Mucosa of gallbladder (tissue), 1 donor: ENCODE measurements at places on chromosomes 1 and 21.

- DNase-seq: no peak
These were observed 295.0 kb downstream of the OMA1 start for GRCh38 chr1:58251430-58252073.

DNA sequence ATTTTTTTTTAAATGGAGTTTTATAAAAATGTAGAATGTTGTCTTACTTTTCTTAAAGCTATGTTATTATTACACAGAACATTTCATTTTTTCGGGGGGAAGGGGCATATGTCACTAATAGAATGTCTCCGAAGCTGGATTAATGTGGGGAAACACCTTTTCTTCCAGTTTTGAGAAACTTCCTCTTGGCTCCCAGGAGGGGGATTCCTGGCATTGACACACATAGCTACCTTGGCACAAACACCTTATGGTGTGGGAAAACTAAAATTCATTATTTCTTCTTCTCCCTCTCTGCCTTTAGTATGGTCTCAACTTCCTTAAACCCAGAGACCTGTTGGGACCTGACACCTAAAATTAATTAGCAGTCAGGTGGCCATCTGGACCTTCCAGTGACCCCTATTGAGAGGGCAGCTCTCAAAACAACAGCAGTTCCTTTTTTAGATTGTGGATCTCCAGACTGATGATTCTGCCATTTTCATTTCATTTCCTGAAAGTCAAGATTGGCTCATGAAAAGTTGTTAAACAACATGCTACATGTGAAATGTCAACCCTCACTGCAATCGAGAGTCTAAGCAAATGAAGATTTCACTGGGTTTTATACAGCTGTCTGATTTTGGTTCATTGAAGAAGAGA is 70.1 kb upstream of the EDEM3 start:
- DNase-seq: no peak

DNA sequence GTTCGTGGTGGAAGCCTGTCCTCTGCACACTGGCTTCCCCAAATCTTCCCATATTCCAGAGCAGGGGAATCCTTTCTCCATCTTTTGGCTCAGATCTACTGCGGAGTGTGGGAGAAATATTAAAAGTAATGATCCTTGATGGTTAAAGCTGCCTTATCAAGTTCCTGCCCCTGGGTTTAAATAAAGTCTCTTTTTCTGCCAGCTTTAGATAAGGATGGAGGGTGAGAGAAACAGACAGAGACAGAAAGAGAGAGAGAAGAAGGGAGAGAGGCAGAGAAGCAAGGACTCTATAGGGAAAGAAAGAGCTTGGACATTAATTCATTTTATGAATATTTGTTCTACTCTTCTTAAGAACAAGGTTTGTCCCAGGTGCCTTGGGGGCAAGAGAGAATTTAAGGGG is 98.0 kb downstream of the KCNJ15 start:
- no peak for DNase-seq

- DNase-seq: no peak
These were observed 9.6 kb upstream of the SIM2 start for GRCh38 chr21:36689324-36689723.

- no peak for DNase-seq
These were observed 81.2 kb downstream of the EPHB2 start for GRCh38 chr1:22791831-22792347.

DNA sequence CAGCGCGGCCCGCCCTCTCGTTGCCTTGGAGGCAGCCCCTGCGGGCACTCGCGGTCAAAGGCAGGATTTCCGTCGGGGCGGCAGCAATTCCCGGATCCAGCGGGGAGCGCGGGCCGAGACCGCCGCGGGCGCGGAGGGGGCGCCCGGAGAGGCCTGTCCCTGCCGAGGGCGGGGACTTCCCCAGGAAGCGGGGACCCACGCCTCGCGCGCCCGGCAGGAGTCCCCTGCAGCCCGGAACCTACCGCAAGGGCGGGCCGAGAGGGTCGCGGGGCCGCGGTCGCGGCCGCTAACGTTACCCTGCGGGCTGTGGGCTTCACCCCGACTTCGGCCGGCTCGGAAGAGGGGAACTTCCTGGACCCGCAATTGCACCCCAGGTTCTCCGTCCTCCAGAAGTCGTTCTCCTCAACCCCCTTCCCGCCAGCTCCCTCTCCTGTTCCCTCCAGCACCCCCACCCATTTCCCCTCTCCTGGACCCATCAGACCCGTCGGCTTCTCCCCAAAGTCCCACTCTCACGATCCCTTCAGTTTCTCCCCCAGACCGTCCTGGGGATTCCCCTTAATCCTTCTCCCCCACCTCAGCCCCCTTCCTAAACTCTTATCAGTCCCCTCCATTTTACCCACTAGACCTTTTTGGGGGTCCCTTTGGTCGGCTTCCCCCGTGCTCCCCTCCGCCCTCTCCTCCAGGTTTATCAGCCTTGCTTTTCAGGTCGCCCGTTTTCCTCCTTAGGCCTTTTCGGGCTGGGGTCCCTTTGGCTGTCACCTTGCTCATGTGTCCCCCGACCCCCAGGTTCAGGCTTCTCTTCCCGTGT is 604 bp downstream of the FGR start:
- no peak for DNase-seq

DNA sequence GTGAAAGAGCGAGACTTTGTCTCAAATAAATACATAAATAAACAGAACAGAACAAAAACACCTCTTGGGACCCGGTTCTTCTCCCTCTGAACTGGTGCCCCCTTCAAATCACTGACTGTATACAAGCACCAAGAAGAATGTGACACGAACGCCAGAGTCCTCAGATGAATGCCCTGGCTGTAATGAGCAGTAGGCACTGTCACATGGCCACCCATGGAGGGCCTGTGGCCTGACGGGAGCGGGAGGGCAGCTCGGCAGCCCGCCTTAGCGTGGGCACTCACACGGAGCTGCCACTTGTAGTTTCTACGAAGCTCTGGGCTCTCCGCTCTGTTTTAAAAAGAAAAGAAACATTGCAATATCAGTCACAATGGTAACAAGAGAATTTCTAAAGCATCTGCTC is 146.0 kb downstream of the PEX14 start:
- no peak for DNase-seq

DNA sequence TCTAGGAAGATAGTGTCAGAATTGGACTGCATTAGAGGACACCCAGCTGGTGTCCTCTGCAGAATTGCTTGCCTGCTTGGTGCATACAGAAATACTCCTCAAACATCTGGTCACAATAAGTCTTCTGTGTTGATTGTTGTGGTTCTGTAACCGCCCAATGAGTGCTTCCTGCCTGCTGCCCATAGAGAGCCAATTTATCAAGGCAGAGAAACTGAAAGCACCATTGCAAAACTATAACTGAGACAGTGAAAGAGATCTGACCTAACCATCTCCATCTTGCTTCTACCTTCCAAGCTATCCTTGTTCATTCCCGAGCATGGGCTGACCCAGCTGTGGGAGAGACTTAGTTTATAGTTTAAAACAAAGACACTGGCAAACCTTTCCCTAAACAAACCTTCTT is 462.4 kb upstream of the RGS18 start:
- DNase-seq: no peak

GRCh38 chr1:59062743-59063142 is 234.2 kb upstream of the FGGY start:
- peak; percentile 38 for DNase-seq
